Cardiac atrium fibroblast (primary cell): ENCODE measurements at places on chromosomes 7 and 10. TPM values are rescaled to one million over a fixed set of nuclear protein-coding genes. Genes with fewer than 3 reads are reported as not detected.

The SKAP2 gene
- total RNA-seq = 14.4 and 22.6 TPM in 2 replicates

The PAX4 gene
- total RNA-seq = not detected in 2 replicates

The PPP1R17 gene
- total RNA-seq = not detected in 2 replicates

The IL15RA gene
- total RNA-seq = 9.1 and 16.4 TPM in 2 replicates

The WASHC2A gene
- 24.7 and 34.2 TPM in 2 replicates for total RNA-seq

The MMRN2 gene
- 6.1 and 6.8 TPM in 2 replicates for total RNA-seq

The ITGA8 gene
- total RNA-seq = 10.1 and 16.0 TPM in 2 replicates

The GJD4 gene
- not detected in 2 replicates for total RNA-seq

The ACADSB gene
- total RNA-seq = 4.2 and 7.1 TPM in 2 replicates

The OR2A5 gene
- total RNA-seq = not detected in 2 replicates

The MMD2 gene
- total RNA-seq = not detected in 2 replicates

The WDR37 gene
- total RNA-seq = 7.0 and 13.0 TPM in 2 replicates

The CDHR3 gene
- total RNA-seq = 1.4 and 2.3 TPM in 2 replicates

The KLLN gene
- 0.54 and 0.97 TPM in 2 replicates for total RNA-seq

The PTF1A gene
- not detected in 2 replicates for total RNA-seq

The BAMBI gene
- total RNA-seq = 41.5 and 64.5 TPM in 2 replicates

The SPOCK2 gene
- total RNA-seq = 0.16 and 2.0 TPM in 2 replicates

The ADK gene
- total RNA-seq = 14.3 and 36.9 TPM in 2 replicates

The HERPUD2 gene
- 21.5 and 25.6 TPM in 2 replicates for total RNA-seq

The ASB10 gene
- not detected in 2 replicates for total RNA-seq

The RBP3 gene
- not detected in 2 replicates for total RNA-seq

The TDRD1 gene
- 0.16 and 1.1 TPM in 2 replicates for total RNA-seq

The ATRNL1 gene
- under 0.01 and 0.16 TPM in 2 replicates for total RNA-seq

The CYP3A7 gene
- total RNA-seq = not detected in 2 replicates

The HECW1 gene
- total RNA-seq = not detected in 2 replicates

The KMT2E gene
- 30.9 and 50.9 TPM in 2 replicates for total RNA-seq

The TRPV5 gene
- total RNA-seq = not detected in 2 replicates

The ICA1 gene
- not detected in 2 replicates for total RNA-seq

The PHKG1 gene
- not detected in 2 replicates for total RNA-seq

The PNLIPRP1 gene
- not detected in 2 replicates for total RNA-seq

The DGKB gene
- under 0.01 TPM in 1 of 2 replicates, not detected in the other for total RNA-seq

The ACTR3C gene
- total RNA-seq = not detected in 2 replicates

The C7orf33 gene
- not detected in 2 replicates for total RNA-seq

The KDM7A gene
- total RNA-seq = 3.1 and 3.7 TPM in 2 replicates

The TMEM236 gene
- under 0.01 TPM in 1 of 2 replicates, not detected in the other for total RNA-seq

The JAKMIP3 gene
- under 0.01 and 0.16 TPM in 2 replicates for total RNA-seq

The ADD3 gene
- 191 and 202 TPM in 2 replicates for total RNA-seq

The FEZF1 gene
- not detected in 2 replicates for total RNA-seq

The OPALIN gene
- not detected in 2 replicates for total RNA-seq

The KAZALD1 gene
- total RNA-seq = 21.2 and 57.8 TPM in 2 replicates

The DLG5 gene
- 15.0 and 18.1 TPM in 2 replicates for total RNA-seq

The NCF1 gene
- total RNA-seq = 0.32 TPM in 1 of 2 replicates, not detected in the other

The TMEM176A gene
- total RNA-seq = not detected in 2 replicates
